ENCODE measurements at places on chromosomes 5 and 9.

DNA sequence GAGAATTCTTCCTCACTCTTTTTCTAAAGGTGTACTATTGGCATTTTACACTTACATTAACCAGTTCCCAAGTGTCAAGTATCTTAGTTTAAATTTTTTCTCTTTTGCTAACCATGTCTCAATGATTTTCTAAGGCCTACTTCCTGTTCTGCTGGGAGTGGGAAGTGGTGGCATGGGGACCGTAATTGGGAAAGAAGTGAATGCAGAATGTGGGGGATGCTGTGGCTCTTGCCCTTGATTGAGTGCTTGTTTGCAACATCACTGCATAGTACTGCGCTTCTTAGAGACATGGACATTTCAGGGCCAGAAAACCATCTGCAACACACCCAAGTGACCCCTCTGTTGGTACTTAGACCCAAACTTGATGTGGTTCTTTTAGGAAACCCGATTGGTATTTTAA, 32.8 kb downstream of the MRRF start:
- no peaks in the 10 kb centered on the region for H3K27me3 ChIP-seq
- H3K4me1 ChIP-seq = peaks cover 15% of the 10 kb centered on the region
- DNase-seq = no peak
- H3K4me3 ChIP-seq = no peak overlapping the region

GRCh38 chr5:153147891-153148623, 342.4 kb upstream of the GRIA1 start:
- no peaks in the 10 kb centered on the region for H3K27me3 ChIP-seq
- no peaks in the 10 kb centered on the region for H3K4me1 ChIP-seq
- peak; percentile 54 for DNase-seq
- no peak overlapping the region for H3K4me3 ChIP-seq
- no peak overlapping the region for H3K27ac ChIP-seq

- H3K27me3 ChIP-seq = peaks cover 3% of the 10 kb centered on the region
- peaks cover 3% of the 10 kb centered on the region for H3K4me1 ChIP-seq
- H3K4me3 ChIP-seq = no peak overlapping the region
- H3K27ac ChIP-seq = no peak overlapping the region
Observed at GRCh38 chr5:142726188-142726731, 40.4 kb upstream of the FGF1 start.

- no peak overlapping the region for H3K27ac ChIP-seq
- peak; percentile 83 for DNase-seq
- peaks cover 18% of the 10 kb centered on the region for H3K4me1 ChIP-seq
Observed at GRCh38 chr9:100602342-100602801, 24.5 kb downstream of the CAVIN4 start.

DNA sequence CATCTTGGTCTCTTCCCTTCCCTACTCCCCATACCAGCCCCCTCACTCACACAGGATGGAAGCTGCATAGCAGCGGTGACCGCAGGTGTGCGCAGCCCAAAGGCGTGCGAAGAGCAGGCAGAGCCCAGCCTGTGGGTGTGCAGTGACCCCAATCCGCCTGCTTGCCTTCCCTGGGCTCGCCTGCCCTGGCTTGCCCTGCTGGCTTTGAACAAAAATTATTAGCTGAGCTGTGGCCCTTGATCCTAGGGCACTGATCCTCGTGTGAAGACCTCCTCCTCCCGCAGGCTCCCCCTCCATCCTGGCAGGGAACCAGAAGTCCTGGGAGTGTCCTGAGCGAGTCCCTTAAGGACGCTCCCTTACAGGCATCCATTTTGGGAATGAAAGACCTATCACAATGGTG, 31.9 kb downstream of the MORN5 start:
- H3K4me3 ChIP-seq = no peak overlapping the region
- H3K27ac ChIP-seq = no peak overlapping the region
- H3K36me3 ChIP-seq = no peaks in the 10 kb centered on the region
- no peaks in the 10 kb centered on the region for H3K4me1 ChIP-seq

DNA sequence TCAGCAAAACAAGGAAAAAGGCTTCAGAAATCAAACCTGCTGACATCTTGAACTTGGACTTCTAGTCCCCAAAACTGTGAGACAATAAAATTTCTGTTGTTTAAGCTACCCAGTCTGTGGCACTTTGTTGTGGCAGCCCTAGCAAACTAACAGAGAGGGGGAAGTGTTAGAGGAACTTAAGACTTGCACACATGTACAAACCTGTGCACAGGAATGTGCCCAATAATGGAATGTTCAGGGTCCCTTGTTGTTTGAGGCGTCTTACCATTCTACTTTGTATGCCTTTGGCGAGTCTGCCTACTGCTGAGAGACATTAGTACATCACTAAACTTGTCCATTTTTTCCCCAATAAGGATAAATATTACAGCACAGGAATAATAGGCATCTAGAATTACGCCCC, 160.3 kb downstream of the WDR70 start:
- no peaks in the 10 kb centered on the region for H3K4me1 ChIP-seq
- H3K27me3 ChIP-seq = no peaks in the 10 kb centered on the region
- no peak for DNase-seq
- no peaks in the 10 kb centered on the region for H3K36me3 ChIP-seq
